ENCODE measurements at places on chromosomes 5 and 9.

GRCh38 chr5:61120534-61120933 lies 41.7 kb downstream of the SMIM15 start:
- DNase-seq: no peak

DNA sequence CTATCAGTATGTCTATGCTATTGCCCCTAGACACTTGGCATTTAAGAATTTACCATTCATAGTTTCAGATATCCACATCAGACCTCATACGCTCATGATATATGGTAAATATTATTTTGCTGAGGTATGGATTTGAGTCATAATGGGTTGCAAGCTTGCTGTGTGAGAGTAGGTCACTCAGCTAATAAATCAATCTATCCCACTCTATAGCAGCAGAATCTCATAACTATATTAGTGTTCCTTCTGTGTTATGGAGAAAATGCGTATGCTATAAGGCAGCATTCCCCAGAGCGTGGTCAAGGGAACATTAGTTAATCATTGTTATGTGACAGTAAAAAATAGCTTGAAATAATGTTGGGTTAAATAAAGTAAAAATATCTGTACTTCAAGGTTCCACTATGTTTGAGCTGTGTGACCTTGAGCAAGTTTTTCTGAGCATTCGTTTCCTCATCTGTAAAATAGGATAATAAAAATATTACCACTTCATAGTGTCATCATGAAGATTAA lies 7.7 kb downstream of the TRIM32 start:
- DNase-seq: no peak

- no peak for DNase-seq
Observed at GRCh38 chr5:141441571-141442170, 11.4 kb downstream of the PCDHGA12 start.

GRCh38 chr5:88826646-88827585 lies 56.1 kb downstream of the MEF2C start:
- DNase-seq: no peak

GRCh38 chr5:145791866-145792265 lies 43.3 kb downstream of the PRELID2 start:
- DNase-seq: no peak

GRCh38 chr9:22206833-22207232 lies 197.7 kb upstream of the CDKN2B start:
- DNase-seq: no peak

- DNase-seq: no peak
Observed at GRCh38 chr9:16414451-16414850, 456.0 kb downstream of the BNC2 start.

DNA sequence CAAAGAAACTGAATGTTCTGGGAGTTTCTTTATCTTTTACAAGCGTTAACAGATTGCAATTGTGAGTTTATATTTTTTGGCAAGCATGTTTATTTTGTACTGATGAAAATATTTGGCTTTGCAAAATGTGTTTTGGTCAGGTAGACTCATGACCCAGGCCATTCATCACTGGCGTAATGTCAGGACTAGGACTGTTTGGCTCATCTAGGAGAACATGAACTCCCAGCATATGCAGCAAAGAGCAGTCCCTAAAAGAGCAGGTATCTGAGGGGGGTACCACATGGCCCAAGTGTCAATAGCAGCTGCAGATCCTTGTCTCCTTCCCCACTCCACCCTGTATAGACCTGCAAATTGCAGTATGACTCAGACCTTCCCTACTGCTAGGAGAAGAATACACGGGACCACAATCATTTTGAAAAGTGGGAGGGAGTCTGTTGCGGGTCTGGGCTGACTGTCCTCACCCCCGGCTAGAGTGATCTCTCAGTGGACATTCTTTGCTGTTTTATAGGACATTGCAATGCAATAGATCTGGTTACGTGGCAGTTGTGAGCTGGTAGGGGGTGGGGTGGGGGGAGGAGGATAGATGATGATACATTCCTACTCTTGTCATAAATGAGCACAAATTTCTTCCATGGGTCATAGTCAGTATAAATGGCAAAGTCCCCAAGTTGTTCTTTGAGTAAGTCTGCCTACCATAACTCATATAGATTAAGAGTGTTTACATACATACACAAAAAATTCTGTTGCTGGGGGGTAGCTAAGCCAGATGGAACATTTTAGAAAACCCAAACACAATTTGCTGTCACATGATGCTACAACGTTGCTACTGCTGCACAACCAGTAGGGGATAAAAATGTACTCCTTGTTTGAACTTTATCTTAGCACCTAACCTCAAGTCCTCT lies 20.8 kb upstream of the SNCAIP start:
- no peak for DNase-seq

DNA sequence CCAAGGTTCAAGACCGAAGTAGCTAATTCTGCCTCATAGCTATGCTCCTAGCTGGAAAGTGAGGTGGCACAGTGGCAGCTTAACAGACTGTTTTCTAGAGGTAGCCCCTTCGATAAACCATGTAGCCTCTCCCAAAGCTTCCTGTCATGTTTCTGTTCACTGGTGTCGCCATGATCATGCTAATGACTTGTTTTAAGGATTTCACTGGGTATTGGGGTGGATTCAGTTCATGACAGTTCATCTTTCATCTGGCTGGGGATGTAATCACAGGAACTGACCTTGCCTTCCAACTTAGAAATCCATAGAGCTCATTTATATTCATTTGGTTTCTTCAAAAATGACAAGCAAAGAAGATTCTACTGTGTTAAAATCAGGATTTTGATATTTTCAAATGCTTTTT lies 9.4 kb downstream of the POU5F2 start:
- DNase-seq: no peak

- no peak for DNase-seq
Observed at GRCh38 chr9:134670042-134670525, 28.5 kb downstream of the COL5A1 start.

- no peak for DNase-seq
Observed at GRCh38 chr5:53560028-53560427, 411 bp upstream of the NDUFS4 start.

- no peak for DNase-seq
Observed at GRCh38 chr5:68088302-68088701, 127.3 kb upstream of the PIK3R1 start.

DNA sequence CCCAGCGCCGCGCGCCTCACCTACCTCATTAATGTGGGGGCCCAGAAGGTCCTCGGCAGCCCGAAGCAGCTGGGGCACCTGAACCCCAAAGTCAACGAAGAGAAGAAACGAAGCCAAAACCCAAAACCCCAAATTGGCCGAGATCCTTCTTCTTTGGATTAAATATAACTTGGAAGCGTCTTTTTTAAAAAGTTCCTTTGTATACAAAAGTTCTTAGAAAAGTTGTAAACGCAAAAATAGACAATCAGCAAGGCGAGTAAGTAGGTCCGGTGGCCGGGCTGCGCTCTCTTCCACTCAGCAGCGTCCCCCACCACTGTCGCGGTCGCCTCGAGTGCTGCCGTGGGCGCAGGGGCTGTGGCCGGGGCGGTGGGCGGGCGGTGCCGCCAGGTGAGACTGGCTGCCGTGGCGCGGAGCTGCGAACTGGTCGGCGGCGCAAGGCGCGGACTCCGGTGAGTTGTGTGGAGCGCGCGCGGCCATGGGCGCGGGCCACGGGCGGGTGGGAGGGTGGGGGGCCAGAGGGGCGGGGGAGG lies 360 bp downstream of the KLF4 start:
- DNase-seq: no peak

- DNase-seq: no peak
Observed at GRCh38 chr5:34915856-34916192, 313 bp downstream of the BRIX1 start.
